ENCODE measurements at places on chromosomes 5 and 9.
A peak's percentile ranks its signal among the peaks of the same experiment; 100 is the strongest.

- no peak for DNase-seq
Measured at GRCh38 chr5:116437922-116438578, 136.6 kb downstream of the SEMA6A start.

- DNase-seq, result no peak
Measured at GRCh38 chr5:2013301-2014057, 130.8 kb upstream of the IRX4 start.

GRCh38 chr9:117682955-117683710 is 21.1 kb upstream of the TLR4 start:
- no peak for DNase-seq

- DNase-seq, result no peak
Measured at GRCh38 chr9:83209188-83209731, 146.3 kb upstream of the RASEF start.

GRCh38 chr5:123520677-123521247 is 8.8 kb downstream of the CSNK1G3 start:
- DNase-seq, result peak; percentile 15

GRCh38 chr9:83066771-83067170 is 3.8 kb upstream of the RASEF start:
- no peak for DNase-seq

DNA sequence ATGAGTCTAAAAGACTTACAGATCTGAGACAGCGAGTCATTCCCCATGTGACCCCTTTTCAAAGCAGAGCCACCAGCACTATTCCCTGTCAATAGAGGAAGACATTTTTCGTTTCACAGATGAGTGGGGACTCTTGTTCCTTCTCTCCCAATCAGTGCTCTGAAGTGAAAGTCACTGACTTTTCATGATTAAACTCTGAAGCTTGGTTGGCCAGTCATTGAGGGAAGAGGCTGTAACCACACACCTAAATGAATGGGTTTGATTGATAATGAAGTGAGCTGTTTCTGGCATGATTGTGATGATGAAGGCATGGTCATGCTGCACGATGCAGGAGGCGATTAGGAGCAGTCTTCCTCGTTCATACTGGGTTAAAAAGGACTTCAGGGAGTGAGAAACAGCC is 171.9 kb downstream of the ZNF462 start:
- DNase-seq, result no peak

GRCh38 chr9:95067897-95068296 is 249.6 kb downstream of the FANCC start:
- no peak for DNase-seq

- no peak for DNase-seq
Measured at GRCh38 chr9:37919956-37920335, 16.0 kb upstream of the SLC25A51 start.

DNA sequence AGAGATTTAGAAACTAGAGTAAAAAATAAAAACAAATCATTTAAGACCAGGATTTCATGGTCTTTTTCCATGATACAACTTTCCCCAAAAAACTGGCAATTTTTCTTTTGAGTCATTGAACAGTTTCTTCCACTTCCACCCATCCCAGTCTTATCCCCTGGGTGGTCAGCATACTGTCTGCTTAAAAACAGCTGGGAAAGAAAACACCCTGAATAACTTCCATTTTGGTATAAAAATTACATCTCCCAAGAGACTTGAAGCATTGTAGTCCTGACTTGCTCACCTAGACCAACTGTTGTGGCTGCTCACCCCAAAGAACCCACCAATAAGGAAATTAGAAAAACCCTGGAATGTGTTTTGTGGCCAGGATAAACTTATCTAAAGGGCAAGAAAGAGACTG is 731.3 kb downstream of the NR2F1-AS1 start:
- DNase-seq, result no peak

DNA sequence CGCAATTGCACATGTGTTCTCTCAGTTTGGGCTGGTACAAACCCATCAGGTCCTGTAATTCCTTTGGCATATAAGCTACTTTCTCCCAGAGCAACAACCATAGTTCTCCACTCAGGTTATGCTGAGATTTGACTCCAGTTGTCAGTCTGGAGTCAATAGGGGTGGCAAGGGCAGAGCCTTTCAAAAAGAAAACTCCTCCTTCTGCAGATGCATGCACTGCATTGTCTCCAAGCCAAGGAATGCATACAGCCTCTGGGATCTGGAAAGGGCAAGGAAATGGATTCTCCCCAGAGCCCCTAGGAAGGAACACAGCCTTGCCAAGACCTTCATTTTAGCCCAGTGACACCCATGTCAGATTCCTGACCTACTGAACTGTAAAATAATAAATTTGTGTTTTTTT is 31.0 kb upstream of the GZMA start:
- no peak for DNase-seq

DNA sequence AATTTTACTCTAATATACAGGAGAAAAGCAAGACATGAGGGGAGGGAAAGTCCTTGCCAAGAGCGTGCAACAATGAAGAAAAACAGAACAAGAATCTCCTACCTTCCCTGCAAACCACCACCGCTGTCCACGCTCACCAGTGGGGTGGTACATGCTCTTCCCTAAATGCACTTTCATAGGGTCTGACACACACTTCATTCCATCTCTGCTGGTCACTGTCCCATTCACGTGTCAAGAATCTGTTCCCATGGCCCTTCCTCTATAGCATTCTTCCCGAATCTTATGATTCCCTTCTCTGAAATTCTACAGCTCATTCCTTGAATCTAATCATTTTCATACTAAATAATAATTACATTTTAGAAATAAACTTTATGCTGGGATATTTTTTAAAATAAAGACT is 11.4 kb upstream of the DNAH5 start:
- DNase-seq, result no peak

DNA sequence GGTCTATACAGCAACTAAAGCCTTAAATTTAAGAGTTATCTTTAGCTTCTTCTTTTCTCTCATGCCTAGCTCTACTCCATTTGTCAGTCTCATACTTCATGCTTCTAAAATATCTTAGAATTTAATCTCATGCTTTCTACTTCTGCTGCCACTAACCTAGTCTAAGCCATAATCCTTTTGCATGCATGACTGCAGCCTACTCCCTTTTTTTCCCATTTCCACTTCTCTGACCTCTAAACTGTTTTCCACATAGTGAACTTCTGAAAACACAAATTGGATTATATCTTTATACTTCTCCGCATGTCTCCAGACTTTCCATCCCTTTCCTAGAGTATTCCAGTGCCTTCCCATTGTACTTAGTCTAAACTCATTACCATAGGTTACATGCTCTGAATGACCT is 193.0 kb downstream of the XRCC4 start:
- DNase-seq, result no peak

- no peak for DNase-seq
Measured at GRCh38 chr9:98823666-98824334, 16.3 kb downstream of the GALNT12 start.

DNA sequence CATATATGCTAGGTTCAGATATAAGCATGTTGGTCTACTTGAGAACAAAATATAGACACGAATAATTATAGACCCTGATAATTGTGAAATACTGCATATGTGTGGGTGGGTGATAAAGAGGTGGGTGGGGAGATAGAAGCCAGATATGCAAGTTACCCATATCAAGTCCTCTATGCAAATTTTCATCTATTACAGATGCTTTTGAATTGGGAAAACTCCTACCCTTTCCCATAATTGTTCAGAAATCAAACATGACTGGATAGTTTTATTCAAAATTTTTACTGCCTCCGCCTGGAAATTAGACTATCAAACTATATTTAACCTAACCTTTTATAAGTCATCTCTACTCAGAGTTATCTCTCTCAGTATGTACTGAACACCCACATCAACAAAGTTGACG is 157.5 kb downstream of the MEF2C start:
- DNase-seq, result no peak

- no peak for DNase-seq
Measured at GRCh38 chr9:76884823-76885222, 21.1 kb downstream of the PRUNE2 start.

GRCh38 chr9:96236854-96237550 is 65.0 kb downstream of the HSD17B3 start:
- DNase-seq, result no peak

GRCh38 chr5:113118298-113118697 is 141.7 kb downstream of the DCP2 start:
- DNase-seq, result no peak

GRCh38 chr5:139820130-139820529 is 24.5 kb downstream of the PSD2 start:
- no peak for DNase-seq

DNA sequence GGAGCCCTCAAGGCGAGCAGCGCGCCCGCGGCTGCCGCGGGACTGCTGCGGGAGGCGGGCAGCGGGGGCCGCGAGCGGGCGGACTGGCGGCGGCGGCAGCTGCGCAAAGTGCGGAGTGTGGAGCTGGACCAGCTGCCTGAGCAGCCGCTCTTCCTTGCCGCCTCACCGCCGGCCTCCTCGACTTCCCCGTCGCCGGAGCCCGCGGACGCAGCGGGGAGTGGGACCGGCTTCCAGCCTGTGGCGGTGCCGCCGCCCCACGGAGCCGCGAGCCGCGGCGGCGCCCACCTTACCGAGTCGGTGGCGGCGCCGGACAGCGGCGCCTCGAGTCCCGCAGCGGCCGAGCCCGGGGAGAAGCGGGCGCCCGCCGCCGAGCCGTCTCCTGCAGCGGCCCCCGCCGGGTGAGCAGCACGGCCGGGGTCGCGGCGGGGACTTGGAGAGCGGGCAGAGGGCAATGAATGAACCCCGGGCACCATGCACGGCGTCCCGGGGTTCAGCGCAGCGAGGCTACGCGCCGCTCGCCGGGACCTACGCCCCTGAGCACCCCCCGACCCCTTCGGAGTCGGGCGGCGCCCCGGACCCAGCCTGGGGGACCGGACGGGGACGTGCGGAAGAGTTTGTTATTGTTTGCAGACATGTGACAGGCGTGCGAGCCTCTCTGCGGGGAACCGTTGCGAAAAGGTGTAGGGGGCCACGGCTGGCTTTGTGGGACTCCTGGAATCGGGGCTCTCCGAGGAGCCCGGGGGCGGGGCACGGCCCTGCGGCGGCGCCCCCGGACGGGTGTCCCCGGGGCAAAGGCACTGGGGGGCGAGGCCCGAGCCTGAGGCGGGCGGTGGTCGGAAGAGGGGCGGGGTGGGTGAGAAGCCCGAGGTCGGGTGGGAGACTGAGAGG is 553 bp downstream of the MAP3K1 start:
- peak; percentile 79 for DNase-seq

DNA sequence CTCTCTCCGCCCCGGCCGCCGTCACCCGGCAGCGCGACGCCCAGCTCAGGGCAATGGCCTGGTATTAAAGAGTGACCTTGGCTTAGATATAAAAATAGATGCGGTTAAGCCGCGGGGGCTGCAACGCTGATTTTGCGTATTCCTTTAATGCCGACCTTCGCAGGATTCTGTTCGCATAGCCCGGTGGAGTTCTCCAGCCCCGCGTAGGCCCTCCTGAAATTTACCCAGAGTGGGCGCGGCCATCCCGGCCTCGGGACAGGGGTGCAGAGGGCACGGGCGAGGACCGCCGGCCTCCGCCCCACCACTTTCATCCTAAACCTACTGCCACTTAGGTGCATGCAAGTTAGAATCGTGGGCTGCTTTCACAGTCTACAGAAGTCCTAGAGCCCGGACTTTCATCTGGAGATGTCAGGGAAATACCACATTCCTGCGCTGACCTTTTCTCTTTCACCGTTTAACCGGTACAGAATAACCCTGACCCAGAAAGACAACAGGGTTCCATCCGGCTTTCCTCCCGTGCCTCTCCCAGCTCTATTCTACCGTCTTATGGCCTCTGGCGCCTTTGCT is 492 bp upstream of the FAM169A start:
- peak; percentile 34 for DNase-seq

GRCh38 chr9:113205861-113206260 is 15.2 kb downstream of the FKBP15 start:
- no peak for DNase-seq

GRCh38 chr5:179769796-179770195 is 24.0 kb upstream of the LTC4S start:
- no peak for DNase-seq

- DNase-seq, result no peak
Measured at GRCh38 chr9:110443866-110444220, 106.2 kb upstream of the TXNDC8 start.

DNA sequence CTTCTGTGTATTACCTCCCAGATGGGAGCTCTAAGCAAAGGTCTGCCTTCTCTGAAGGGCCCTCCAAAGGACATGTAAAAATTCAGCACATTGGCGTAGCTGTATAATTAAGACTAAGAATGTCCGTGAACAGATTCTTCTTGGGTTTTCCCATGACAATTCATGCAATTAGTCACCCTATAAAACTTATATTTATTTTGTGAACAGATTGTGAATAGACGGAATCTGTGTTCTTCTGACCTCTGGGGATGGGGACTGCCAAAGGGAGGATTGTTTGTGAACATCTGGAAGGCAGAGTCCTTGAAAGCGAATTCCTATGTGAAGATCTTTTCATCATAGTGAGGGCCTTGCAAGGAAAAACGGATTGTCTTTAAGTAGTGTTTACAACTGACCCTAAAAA is 111.3 kb downstream of the EGFLAM start:
- no peak for DNase-seq

- peak; percentile 14 for DNase-seq
Measured at GRCh38 chr5:97838214-97838613, 655.2 kb upstream of the RIOK2 start.

GRCh38 chr9:128260340-128260739 is 15.5 kb downstream of the GOLGA2 start:
- no peak for DNase-seq

DNA sequence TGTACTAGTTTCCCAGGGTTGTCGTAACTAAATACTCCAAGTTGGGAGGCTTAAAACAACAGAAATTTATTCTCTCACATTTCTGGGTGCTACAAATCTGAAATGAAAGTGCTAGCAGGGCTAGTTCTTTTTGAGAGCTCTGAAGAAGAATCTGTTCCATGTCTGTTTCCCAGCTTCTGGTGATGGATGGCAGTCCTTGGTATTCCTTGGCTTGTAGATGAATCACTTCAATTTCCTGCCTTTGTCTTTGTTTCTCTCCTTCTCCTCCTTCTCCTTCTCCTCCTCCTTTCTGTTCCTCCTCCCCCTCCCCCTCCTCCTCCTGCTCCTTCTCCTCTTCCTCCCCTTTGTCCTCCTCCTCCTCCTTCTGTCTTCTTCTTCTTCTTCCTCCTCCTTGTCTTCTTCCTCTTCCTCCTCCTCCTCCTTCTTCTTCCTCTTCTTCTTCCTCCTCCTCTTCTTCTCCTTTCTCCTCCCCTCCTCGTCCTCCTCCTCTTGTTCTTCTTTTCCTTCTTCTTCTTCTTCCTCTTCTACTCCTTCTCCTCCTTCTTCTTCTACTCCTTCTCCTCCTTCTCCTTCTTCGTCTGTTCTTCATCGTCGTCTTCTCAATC is 104.7 kb upstream of the ANKRD55 start:
- no peak for DNase-seq

- DNase-seq, result no peak
Measured at GRCh38 chr5:128259607-128260021, 176.0 kb downstream of the SLC12A2 start.

DNA sequence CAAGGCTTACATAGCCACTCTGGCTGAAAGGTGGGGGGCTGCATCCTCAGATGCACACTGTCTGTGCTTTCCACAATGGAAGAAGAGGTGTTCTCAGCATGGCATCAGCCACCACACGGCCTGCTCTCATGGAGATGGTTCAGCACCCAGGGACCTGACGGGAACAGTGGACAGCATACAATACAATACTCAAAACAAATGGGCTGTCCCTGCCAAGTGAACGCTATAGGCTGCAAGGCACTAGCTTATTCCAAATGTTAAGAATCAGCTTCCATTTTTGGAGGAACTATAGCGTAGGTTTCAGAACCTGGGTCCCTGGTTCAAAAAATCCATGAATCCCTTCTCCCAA is 77.2 kb downstream of the ZNF608 start:
- DNase-seq, result no peak

- no peak for DNase-seq
Measured at GRCh38 chr9:133842174-133842573, 104.0 kb upstream of the SARDH start.
